ENCODE measurements at places on chromosomes 5 and 9. TPM values are rescaled to one million over a fixed set of nuclear protein-coding genes. Genes with fewer than 3 reads are reported as not detected.

- DNase-seq = no peak
- H3K4me3 ChIP-seq = no peak within 1 kb of the TSS
- H3K36me3 ChIP-seq = no peaks in the 10 kb centered on the region
- no peaks in the 10 kb centered on the region for H3K27me3 ChIP-seq
- no peaks in the 10 kb centered on the region for H3K4me1 ChIP-seq
Observed at GRCh38 chr9:127854184-127854806, at the start of gene ENG. Gene ENG (minus strand): TSS chr9:127854658. CDS start chr9:127854355, 303 bp downstream.

GRCh38 chr5:21613971-21614488 lies 1239.1 kb downstream of the CDH12 start:
- no peak overlapping the region for H3K27ac ChIP-seq
- no peak for DNase-seq
- no peaks in the 10 kb centered on the region for H3K4me1 ChIP-seq
- H3K27me3 ChIP-seq = no peaks in the 10 kb centered on the region
- H3K4me3 ChIP-seq = no peak overlapping the region

- H3K36me3 ChIP-seq = no peaks in the 10 kb centered on the region
- DNase-seq = no peak
- no peak overlapping the region for H3K4me3 ChIP-seq
- no peaks in the 10 kb centered on the region for H3K27me3 ChIP-seq
Observed at GRCh38 chr5:93675460-93676450, 65.6 kb downstream of the POU5F2 start.

DNA sequence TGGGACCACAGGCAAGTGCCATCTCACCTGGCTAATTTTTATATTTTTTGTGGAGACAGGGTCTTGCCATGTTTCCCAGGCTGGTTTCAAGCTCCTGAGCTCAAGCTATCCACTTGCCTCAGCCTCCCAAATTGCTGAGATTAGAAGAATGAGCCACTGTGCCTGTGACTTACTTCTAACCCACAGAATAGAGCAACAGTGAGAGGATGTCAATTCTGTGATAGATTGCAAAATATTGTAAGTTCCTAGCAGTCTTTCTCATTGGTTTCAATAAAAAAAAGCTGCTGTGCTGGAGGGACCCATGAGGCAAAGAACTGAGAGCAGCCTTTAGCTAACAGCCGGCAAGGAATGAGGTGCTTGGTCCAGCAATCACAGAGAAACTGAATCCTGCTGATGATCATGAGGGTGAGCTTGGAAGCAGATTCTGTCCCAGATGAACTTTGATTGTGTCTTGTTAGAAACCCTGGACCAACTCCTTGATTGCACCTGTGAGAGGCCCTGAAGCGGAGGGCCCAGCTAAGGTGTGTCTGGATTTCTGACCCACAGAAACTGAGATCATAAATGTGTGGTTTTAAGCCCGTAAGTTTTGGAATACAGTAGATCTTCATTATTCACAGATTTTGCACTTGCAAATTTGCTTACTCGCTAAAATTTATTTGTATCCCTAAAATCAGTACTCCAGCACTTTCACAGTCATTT lies 149.7 kb downstream of the GCNT1 start:
- H3K4me3 ChIP-seq = no peak overlapping the region
- no peaks in the 10 kb centered on the region for H3K4me1 ChIP-seq

Gene LCN10
- not detected for total RNA-seq

Measured in HCT116 (cell line).